Liver (tissue), 10 donors: ENCODE measurements at places on chromosomes 6 and 20. TPM values are rescaled to one million over a fixed set of nuclear protein-coding genes. Genes with fewer than 3 reads are reported as not detected.

- no peak for DNase-seq
Observed at GRCh38 chr6:15776458-15776980, 113.7 kb upstream of the DTNBP1 start.

- no peak for DNase-seq
Observed at GRCh38 chr6:21476112-21476511, 117.4 kb upstream of the SOX4 start.

DNA sequence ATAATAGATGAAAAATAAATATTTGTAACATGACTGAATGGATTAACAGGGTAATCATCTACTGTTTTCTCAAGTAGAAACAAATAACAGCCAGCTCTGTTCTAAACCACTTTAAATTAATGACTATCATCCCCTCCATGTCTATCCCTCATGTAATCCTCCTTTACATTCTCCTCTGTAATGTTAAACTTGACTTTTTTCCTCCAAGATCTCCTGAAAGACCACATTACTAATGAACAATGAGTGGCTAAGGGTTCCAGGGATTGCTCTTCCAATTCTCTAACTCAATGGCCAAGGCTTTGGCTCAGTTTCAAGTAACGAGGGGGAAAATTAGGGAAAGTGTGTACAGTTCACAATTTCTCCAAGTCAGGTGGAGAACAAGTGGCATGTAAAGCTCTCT, 37.6 kb upstream of the FBXL4 start:
- no peak for DNase-seq

Gene GCNT2
- total RNA-seq, result 16.7 TPM

Gene OOEP
- not detected for total RNA-seq
